ENCODE measurements at places on chromosomes 13 and 19.

DNA sequence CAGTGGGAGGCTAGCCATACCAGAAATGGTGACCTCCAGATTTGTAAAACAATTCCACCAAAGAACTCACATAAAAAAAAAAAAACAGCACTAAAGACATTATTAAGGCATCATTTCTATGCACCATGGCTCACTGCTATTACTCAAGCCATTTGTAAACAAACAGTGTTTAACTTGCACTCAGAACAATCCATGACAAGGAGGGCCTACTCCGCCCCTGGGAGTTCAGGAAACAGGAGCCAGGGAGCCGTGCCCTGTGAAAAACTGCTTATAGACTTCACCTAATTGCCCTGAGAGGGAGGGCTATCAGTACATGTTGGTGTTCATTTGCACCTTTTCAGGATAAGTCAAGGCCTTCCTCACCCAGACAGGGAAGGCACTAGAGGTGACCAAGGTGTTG, 103.2 kb downstream of the ZNF429 start:
- no peak for DNase-seq

- no peak for DNase-seq
Observed at GRCh38 chr19:412356-413355, 3.7 kb upstream of the C2CD4C start.

DNA sequence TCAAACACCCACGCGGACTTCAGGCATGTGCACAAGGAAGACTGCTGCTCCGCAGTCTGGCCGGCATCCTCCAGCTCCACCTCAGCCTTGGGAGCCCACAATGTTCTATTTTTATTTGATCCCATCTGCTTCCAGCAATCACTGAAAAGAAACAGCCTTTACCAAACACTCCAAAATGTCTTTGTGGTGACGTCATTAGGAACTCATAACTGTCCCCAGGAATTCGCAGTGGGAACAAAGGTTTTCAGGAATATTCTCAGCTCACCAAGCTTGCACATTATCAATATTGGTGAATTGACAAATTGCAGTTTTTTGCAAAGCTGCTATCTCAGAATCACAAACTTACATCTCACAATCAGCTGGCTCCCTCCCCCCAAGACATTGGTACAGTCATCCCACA, 15.2 kb upstream of the ZNF841 start:
- DNase-seq = no peak

GRCh38 chr13:94414141-94414540, 65.3 kb downstream of the DCT start:
- DNase-seq = no peak

DNA sequence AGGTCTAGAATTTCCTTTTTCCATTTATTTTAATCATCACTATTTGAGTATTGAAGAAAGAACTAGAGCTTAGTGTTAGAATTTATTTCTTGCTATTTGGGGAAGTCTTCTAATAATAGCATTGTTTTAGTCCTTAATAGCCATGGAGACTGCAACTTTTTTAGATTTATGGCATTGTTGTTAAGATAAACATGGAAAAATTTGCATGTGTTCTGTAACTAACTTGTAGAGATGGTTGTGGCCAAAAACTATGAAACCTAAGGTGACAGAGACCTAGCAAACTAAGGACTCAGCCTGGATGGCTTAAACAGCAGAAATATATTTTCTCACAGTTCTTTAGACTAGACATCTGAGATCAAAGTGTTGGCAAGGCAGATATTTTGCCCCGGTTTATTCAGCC, 246.4 kb downstream of the SPRY2 start:
- DNase-seq = no peak

DNA sequence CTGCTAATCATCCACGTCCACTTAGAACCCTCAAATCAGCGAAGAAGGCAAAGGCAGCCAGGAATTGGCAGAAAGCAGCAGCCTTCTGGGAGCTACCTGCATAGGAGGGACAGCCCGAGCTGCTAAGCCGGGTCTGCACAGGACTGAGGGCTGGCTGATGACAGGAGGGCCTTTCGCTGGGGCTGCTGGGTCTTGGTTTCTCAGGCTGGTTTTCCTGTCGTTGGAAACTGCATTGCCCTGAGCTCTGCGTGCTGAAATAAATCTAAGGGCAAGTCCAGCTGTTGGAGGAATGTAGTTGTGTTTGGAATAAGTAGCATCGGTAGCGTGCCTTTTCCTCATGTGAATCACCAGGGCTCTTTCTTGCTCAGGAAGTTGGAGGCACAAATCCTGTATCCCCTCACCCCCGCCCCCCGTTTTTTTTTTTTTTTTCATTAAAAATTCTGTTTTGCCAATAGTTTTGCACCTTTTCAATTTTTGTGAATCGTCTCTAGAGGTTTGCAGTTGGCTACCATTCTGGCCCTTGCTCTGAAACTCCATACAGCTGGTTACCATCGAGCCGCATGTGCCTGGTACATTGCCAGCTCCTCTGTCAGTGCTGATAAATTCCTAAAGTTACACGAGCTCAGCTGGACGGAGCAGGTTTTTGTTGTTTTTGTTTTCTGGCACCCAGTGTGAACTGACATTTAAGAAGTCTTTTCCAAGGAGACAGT, 193.9 kb upstream of the RNF113B start:
- DNase-seq = no peak

DNA sequence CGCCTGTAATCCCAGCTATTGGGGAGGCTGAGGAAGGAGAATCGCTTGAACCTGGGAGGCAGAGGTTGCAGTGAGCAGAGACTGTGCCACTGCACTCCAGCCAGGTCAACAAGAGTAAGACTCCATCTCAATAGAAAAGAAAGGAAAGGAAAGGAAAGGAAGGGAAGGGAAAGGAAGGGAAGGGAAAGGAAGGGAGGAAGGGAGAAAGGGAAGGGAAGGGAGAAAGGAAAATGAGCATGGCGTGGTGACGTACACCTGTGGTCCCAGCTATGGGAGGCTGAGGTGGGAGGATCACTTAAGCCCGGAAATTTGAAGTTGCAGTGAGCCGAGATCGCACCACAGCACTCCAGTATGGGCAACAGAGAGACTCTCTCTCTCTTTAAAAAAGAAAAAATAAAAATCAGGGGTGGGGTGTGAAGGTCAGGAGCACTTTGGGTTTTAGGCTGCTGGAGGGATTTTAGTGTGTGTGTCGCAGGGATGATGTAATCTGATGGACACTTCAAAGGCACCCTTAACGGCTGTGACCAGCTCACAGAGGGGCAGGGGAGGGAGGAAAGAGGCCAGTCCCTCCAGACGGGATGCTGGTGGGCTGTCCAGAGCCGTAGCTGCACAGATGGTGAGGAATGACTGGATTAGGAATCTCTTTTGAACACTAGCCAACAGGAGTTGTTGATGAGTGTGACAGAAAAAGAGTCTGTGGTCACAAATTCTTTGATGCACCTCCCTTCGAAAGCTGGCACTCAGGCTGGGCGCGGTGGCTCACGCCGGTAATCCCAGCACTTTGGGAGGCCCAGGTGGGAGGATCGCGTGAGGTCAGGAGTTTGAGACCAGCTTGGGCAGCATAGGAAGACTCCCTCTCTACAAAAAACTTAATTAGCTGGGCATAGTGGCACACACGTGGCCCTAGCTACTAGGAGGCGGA, 27.6 kb downstream of the TMPRSS9 start:
- DNase-seq = no peak
